ENCODE measurements at places on chromosomes 1 and 21.

- no peak for DNase-seq
Measured at GRCh38 chr1:14697353-14697752, 98.9 kb downstream of the KAZN start.

DNA sequence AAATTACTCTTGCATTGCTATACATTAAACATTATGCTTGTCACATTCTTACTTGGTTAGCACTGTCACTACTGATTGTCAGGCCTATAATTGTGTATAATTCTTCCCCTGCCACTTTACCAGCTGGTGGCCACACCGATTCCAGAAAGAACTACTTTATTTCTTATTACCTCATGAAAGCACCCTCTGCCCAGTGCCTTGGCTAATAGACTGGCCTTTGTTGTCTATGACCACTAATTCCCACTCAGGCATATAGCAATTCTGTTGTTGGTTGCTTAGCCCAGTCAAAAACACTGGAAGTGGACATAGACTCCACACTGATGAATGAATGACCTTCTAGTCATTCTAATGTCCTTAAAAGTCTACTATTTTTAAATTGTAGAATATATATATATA is 35.6 kb downstream of the MRPL39 start:
- DNase-seq = no peak

- no peak for DNase-seq
Measured at GRCh38 chr1:4328402-4329071, 325.9 kb upstream of the AJAP1 start.

- DNase-seq = no peak
Measured at GRCh38 chr1:14292520-14292919, 306.0 kb upstream of the KAZN start.

- no peak for DNase-seq
Measured at GRCh38 chr1:55700359-55701130, 485.4 kb upstream of the USP24 start.

GRCh38 chr1:15571266-15571665 is 13.6 kb downstream of the AGMAT start:
- no peak for DNase-seq

GRCh38 chr1:225430301-225430700 is 2.5 kb upstream of the LBR start:
- no peak for DNase-seq

GRCh38 chr1:107264561-107264960 is 123.7 kb downstream of the NTNG1 start:
- no peak for DNase-seq

GRCh38 chr1:221274373-221274772 is 395.1 kb downstream of the HLX start:
- no peak for DNase-seq

DNA sequence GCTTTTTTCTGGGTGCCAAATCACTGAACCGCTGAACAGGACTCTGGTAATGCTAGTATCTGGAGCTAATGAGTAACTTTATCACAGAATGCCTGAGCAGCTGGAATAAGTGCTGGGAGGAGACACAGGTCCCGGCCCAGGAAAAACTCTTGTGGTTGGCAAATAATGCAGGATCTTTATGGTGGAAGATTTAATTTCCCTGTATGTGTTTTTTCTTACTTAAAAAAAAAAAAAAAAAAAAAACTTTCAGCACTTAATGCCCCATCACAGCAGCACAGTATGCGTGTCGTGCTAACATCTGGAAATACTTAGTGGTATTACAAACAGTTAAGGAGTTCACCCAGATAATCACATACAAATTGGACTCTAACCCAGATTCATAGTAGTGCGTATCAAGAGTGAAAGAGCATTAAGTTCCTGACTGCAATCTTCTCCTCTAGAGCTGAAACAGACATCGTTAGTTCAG is 220.7 kb downstream of the TOMM20 start:
- DNase-seq = no peak

DNA sequence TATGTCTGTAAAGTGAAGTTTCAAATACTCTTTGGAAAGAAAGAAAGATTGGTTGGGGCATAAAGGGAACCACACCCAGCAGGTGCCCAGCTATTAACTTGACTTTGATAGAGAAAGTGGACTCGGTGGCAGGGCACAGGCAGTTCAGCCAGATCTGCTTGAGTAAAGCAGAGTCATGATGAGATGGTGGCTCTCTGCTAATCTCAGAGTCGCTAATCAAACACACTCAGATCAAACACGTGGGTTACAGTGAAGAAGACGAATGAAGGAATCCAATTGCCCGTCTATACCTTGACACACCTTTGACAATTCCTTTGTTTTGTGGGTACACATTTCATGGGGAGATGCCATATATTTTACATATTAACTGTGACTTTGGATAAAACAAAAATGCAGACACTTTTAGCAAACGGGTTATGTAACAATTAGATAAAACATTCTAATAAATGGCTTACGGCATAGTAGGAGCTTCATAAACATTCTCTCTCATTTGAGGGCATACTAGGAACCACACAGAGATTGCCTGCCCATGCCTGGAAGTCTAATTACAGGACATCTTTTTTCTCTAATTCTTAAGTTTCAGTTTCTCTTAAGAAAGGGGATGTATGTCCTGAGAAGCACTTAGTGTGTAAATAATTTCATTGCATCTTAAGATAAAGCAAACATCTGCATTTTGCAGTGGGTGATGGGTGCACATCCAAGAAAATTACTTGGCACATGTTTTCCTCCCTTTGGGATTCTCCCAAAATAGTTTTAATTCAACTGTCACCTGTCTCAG is 7.2 kb downstream of the CBR1 start:
- DNase-seq = no peak

- DNase-seq = no peak
Measured at GRCh38 chr1:28815533-28816185, 3.7 kb downstream of the OPRD1 start.

DNA sequence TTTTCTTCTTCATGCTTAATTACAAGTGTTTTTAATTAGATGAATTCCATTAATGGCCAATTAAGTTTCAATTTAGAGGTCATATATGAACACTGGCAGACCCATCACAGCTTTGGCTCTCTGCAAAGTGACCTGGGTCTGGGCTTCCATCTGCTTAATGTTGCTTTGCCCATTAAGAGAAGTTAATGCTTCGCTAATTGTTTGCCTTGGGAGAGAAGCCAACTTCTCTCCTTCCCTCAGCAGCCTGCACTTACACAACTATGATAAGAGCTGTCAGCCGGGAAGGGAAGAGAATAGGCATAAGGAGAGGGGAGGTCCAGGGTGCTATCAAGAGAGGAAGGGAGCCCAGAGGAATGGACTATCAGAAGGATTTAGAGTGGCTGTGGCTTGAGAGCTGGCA is 29.0 kb upstream of the CCDC190 start:
- no peak for DNase-seq

- DNase-seq = peak; percentile 83
Measured at GRCh38 chr1:178310685-178311105, 186.1 kb downstream of the CLEC20A start.

GRCh38 chr1:116711263-116711840 is 42.9 kb upstream of the CD2 start:
- DNase-seq = no peak

DNA sequence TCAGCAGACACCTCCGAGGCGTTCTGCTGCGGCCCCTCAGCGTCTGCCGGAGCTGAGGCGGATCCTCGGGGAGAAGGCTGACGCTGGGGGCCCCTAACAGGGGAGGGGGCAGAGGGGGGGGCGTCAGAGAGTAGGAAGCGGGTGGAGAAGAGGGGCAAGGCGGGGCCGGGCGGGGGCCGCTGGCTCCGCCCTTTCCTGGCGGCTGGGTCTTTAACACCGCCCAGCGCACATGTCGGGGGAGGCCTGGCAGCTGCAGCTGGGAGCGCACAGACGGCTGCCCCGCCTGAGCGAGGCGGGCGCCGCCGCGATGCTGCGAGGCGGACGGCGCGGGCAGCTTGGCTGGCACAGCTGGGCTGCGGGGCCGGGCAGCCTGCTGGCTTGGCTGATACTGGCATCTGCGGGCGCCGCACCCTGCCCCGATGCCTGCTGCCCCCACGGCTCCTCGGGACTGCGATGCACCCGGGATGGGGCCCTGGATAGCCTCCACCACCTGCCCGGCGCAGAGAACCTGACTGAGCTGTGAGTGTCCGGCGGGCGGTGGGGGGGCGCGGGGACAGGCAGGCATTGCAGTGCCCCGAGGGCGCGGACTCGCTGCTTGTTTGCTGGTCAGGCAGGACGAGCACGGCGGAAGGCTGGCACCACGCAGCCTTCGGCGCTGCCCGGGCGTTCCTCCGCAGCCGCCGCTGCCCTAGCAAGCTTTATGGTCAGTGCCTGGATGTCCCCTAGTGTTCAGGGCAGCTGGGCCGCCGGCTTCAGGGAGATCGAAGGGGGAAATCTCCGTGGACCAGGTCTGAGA is at the start of gene NTRK1:
Gene NTRK1 (plus strand): TSS at position 238 of the 796 bp plus-strand sequence. CDS start 70 bp downstream, at position 308.
- peak; percentile 32 for DNase-seq

GRCh38 chr1:178300352-178300699 is 196.4 kb downstream of the CLEC20A start:
- no peak for DNase-seq

GRCh38 chr1:54324251-54325140 is 81.7 kb downstream of the SSBP3 start:
- no peak for DNase-seq

GRCh38 chr1:85237613-85238012 is 21.8 kb downstream of the C1orf52 start:
- no peak for DNase-seq

DNA sequence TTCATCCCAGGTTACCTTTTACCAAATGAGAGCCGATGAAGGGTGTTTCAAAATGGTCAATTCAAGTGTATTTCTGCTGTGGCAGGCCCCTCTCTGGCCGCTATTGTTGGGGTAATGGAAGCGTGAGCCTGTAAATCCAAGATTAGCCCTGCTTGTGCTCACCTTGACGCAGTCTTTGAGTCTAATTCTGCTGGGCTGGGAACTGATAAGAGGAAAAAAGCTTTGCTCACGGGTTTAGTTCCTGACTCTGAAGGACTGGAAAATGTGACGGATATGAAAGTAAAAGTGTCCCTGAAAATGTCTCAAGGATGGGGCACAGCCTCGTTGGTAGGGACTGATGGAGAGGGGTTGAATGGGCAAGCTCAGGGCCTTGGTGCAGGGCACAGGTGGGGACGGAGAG is 125.9 kb upstream of the GALNT2 start:
- DNase-seq = no peak

- DNase-seq = no peak
Measured at GRCh38 chr1:203273869-203274602, 31.3 kb upstream of the BTG2 start.

DNA sequence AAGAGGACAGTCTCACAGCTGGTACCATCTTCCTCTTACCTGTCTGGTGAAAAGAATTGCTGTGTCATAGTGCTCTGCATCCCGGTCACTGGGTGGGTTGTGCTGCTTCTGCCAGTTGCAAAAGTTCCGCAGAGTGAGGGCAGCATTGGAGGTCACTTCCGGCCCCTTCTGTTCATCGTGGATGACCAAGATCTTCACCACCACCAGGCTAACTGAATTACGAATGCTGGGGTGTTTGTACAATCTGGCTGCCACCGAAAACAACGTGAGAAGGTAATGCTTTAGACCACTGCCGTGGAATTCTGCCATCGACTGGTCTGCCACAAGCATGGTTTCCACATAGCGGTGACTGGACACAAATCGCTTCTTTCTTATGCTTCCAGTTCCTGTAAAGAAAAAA is 2.9 kb downstream of the ADAMTS1 start:
- DNase-seq = no peak

DNA sequence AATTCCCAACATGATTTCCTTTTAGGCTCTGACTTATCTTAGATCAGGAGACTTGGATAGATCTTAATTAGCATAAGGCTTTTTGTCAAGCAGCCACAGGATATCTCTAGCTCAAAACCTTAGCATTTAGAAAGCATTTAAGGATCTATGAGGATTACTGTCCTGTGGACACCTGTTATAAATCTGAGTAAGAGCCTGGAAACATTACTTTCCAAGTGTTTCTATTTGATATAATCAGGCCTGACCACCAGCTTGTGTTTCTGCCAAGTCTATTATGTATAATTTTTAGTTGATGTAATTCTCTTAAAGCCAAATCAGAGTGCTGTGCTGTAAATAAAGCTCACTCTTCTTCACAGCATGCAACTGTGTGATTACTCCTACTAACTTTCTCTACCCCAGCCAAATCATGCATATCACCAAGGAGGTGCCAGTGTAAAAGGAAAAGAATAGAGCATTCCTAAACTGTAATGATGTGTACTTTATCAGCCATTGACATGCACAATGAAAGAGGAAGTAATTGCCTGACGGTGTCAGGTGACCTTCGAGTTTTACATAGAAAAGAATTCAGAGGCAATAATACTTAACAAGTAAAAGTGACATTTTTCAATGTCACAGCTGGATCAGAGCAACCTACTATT is 309.9 kb upstream of the PRMT6 start:
- no peak for DNase-seq

- no peak for DNase-seq
Measured at GRCh38 chr1:29969576-29969975, 733.3 kb downstream of the PTPRU start.

GRCh38 chr21:25639551-25640201 is 618 bp downstream of the JAM2 start:
- DNase-seq = no peak

- DNase-seq = peak; percentile 73
Measured at GRCh38 chr1:36609241-36610027, 126.7 kb upstream of the CSF3R start.

DNA sequence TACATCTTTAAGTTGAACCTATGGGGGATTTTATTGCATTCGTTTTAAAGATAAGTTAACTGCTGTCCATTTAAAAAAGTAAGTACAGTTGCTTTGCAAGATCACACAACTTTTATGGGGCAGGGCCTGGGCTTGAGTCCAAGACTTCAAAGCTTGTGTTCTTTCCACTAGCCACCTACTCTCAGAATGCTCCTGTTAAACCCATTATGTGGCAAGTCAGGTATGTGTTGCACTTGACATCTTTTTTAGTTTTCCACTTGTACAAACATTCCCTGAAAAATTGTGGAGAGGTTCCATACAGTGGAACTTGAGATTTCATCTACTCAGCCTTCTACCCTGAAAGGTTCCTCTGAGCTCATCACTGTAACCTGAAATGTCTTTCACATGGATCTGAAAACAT is 235.5 kb upstream of the SGIP1 start:
- DNase-seq = no peak

DNA sequence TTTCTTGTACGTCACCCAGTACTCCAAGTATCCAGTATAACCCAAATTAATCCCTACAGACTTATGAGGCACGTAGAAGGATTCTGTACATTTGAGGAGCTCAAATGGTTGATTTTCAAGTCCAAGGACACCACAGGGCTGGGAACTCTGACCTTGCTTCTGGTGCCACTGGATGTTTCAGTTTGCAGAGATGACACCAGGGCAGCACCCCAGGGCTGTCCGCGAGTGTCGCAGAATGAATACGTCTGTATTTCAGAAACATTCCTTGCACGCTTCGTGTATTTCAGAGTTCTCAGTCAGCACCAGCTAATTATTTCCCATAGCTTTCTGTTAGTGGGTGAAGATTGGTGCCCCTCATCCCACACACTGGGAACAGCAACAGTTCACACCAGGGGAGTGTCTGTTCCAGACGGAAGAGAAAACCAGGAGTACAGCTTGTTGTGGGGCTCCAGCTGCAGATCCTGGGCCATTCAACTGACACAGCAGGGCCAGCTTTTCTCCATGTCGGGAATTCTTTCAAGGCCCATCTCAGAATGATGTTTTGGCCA is 159.2 kb downstream of the RHOU start:
- no peak for DNase-seq

GRCh38 chr1:226420897-226421296 is 13.0 kb upstream of the PARP1 start:
- DNase-seq = no peak

- peak; percentile 45 for DNase-seq
Measured at GRCh38 chr1:22673486-22674409, 20.7 kb downstream of the C1QB start.
